SJCRH30 (cell line): ENCODE measurements at places on chromosomes 4 and X. TPM values are rescaled to one million over a fixed set of nuclear protein-coding genes. Genes with fewer than 3 reads are reported as not detected.

GYG2 gene
- total RNA-seq: 13.7 and 14.4 TPM in 2 replicates

TMEM47 gene
- total RNA-seq: 44.9 and 49.3 TPM in 2 replicates

TMSB15A gene
- 307 and 367 TPM in 2 replicates for total RNA-seq

TMEM154 gene
- total RNA-seq: 0.08 and 0.33 TPM in 2 replicates

CEP44 gene
- total RNA-seq: 14.4 and 14.7 TPM in 2 replicates

CA5B gene
- total RNA-seq: 4.0 and 5.0 TPM in 2 replicates

PPEF2 gene
- not detected in 2 replicates for total RNA-seq

SLC10A3 gene
- total RNA-seq: 13.2 and 13.7 TPM in 2 replicates

FAM193A gene
- 18.4 and 20.4 TPM in 2 replicates for total RNA-seq

STK32B gene
- 0.10 and 0.20 TPM in 2 replicates for total RNA-seq

CFI gene
- total RNA-seq: 23.6 and 27.0 TPM in 2 replicates

MTTP gene
- total RNA-seq: 0.20 TPM in 1 of 2 replicates, not detected in the other

STATH gene
- total RNA-seq: 6.3 and 6.8 TPM in 2 replicates
